ENCODE measurements at places on chromosomes 13 and 19.

GRCh38 chr19:19547674-19548336 lies 9.7 kb downstream of the CILP2 start:
- no peak for DNase-seq

- DNase-seq: no peak
Measured at GRCh38 chr13:106348075-106348840, 187.2 kb downstream of the EFNB2 start.

- no peak for DNase-seq
Measured at GRCh38 chr19:19860756-19861390, 4.8 kb upstream of the ZNF253 start.

- DNase-seq: no peak
Measured at GRCh38 chr13:38008636-38009035, 139.1 kb upstream of the TRPC4 start.

GRCh38 chr13:42614436-42615035 lies 40.6 kb downstream of the TNFSF11 start:
- DNase-seq: no peak

DNA sequence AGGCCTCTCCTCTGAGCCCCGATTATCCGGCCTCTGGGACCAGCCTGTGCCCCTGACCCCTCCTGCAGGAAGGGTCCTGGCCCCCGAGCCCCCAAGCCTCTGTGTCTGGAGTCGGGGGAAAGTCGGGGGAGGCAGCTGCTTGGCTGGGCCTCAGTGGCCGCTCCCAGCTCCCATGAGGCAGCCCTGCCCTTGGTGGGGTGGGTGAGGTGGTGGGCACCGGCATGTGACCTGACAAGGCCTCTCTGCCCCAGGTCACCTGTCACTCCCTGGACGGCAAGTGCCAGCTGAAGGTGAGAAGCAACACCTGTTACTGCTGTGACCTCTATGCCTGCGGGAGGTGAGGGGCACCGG lies 41.5 kb downstream of the TMEM255B start:
- peak; percentile 79 for DNase-seq

DNA sequence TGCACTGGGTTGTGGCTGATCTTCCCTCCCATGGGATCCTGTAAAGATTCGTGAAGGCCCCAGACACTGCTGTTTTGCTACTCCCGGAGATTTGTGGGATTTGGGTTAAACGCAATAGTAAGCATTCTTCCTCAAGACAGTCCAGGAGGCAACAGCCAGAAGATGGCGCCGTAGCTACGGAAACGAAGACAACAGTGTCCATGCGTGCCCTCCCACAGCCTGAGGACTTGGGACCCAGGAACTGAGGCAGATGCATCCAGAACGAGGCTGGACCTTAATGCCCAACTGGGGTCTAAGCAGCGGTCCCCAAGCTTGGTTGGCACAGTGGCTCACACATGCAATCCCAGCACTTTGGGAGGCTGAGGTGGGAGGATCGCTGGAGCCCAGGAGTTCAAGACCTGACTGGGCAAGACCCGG lies 57.6 kb upstream of the ZNF507 start:
- peak; percentile 86 for DNase-seq

- DNase-seq: no peak
Measured at GRCh38 chr13:77898097-77898496, 20.5 kb downstream of the EDNRB start.

GRCh38 chr13:28271056-28271840 lies 132.9 kb downstream of the PAN3 start:
- DNase-seq: no peak

DNA sequence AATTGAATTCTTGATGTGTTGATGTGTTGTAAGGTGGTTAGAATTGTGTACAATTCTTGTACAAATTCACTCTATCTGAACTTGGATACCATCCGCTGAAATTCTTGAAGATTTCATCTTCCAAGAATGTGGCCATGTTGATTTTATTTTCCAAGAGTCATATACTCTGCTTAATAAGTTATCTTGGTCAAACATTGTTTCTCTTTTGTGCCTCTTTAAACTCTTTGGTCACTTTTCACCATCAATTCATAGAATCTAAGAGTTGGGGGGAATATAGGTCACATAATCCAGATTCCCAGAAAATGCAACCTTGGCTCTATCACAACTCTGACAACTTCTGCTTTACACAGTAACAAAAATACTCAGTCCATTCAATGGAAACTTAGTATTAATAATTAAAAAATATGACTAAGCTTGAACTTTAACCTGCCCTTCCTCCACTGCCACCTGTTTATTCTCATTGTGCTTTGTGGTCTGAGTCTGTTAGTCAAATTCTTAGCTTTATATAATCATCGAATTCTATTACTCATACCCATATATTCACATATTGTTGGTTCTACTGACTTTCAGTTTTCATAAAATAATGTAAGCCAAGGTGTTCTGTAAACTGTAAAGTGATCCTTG lies 373.2 kb downstream of the LMO7 start:
- no peak for DNase-seq

GRCh38 chr13:89490661-89491060 lies 1819.5 kb downstream of the SLITRK5 start:
- no peak for DNase-seq

GRCh38 chr13:107124129-107124718 lies 556.3 kb upstream of the ARGLU1 start:
- DNase-seq: no peak

DNA sequence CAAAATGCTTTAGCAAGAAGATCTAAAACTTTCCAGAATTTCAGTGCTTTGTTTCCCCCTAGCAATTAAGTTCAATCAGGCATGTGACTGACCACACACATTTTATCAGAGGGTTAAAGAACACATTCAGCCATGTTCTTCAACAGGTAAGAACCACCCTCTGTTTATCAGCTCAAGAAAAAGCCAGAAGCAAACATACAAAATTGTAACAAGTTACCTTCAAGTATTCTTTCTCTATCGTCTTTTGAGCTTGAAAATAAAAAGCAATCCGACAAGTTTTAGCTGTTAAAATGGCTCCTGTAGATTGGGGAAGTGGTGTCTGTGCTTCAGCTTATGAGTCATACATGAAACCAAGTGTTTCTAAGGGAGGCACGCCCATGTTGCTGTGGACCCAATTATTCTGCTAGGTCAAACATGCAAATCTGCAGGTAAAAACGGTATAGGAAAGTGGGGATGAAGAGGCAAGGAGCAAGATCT lies at the start of gene ELF1:
ELF1 (minus strand) TSS at position 306 of the 477 bp plus-strand sequence. CDS start 37,262 bp downstream, outside the sequence.
- DNase-seq: no peak

- DNase-seq: no peak
Measured at GRCh38 chr19:39187552-39187943, 9.2 kb upstream of the NCCRP1 start.

DNA sequence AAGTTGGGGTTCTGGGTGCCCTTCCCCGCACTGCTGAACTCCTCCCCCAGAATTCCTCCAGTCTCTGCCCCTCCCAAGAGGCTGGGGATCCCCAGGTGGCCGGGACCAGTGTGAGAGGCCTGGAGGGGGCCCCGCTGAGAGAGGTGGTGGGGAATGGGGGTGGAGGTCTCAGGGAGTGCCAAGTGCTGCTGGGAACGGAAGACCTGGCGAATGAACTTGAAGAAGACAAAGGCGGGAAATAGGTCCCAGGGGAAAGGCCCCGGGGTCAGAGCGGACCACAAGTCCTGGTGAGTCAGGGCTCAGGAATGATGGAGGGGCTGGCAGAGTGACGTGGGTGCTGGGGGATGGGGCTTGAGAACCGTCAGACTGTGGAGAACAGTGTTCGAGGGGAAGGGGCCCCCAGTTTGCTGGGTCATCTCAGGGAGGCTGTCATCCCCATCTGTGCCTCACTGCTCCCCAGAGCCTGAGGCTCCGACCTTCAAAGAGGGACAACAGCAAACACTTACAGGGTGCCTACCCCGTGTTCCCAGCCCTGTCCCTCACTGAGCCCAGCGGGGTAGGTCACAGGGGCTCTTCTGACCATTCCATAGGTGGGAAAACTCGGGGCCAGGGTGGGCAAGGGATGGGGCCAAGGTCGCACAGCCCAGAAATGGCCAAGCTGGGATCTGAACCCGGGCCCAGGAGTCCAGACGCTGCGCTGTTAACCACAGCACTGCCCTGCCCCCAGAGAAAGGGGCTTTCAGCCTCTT lies 16.0 kb upstream of the SEMA6B start:
- DNase-seq: no peak

- no peak for DNase-seq
Measured at GRCh38 chr13:39538816-39539790, 63.9 kb downstream of the LHFPL6 start.

DNA sequence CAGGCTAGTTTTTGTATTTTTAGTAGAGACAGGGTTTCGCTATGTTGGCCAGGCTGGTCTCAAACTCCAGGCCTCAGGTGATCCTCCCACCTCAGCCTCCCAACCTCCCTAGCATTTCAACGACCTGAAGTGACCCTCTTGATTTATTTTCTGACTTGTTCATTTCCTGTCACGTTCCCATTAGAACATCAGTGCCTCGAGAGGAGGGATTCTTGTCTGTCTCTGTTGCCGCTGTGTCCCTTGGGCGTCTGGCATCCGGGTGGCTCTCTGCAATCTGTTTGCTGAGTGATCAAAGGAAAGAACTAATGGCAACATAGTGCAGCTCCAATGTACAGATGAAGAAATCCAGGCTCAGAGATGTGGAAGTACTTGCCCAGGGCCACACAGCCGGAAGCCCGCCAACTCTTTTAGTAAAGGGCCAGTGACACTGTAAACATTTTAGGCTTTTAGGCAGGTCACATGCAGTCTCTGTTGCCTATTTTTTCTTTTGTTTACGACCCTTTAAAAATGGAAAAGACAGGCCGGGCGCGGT lies 47.5 kb downstream of the NFIC start:
- no peak for DNase-seq

- no peak for DNase-seq
Measured at GRCh38 chr13:50712881-50713280, 130.6 kb downstream of the DLEU7 start.

DNA sequence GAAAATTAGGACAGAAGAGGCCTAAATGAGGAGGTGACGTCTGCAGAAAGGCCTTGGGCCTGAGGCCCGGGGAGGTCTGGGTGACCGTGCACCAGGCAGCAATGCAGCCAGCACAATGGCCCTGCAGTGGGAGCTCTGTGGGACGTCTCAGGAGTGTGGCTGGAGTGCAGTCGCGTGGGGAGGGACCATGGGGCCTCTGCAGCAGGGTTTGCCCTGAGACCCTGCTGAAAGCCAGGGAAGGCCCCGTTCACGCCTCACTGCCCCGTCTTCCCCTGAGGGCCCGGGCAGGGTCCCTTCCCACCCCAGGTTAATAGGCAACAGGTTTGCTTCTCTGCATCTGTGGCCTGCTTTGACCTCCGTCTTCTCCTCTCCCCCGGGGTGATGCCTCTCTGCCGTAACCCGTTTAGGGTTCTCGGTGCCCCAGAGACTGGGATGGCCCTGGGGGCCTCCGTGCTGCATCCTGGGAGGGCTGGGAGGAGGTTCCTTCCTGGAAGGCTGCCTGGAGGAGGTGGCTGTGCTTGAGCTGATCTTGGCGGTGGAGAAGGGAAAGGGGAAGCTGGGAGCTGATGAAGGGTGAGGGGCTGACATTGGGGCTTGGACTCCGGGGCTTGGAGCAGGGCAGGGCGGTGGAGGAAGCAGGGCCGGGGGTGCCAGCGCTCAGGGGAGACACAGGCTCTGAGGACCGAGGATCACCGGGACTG lies 9.7 kb downstream of the PALM start:
- DNase-seq: no peak

GRCh38 chr19:1847684-1848398 lies 442 bp downstream of the REXO1 start:
- no peak for DNase-seq
